Right lung (tissue), 10 donors: ENCODE measurements at places on chromosomes 12 and 14. TPM values are rescaled to one million over a fixed set of nuclear protein-coding genes. Genes with fewer than 3 reads are reported as not detected.

TTC5 gene
- 26.5 TPM for polyA plus RNA-seq

P2RX7 gene
- 1.6 TPM for polyA plus RNA-seq

ENDOU gene
- polyA plus RNA-seq: 0.24 TPM

SLC10A1 gene
- polyA plus RNA-seq: 0.20 TPM

PROX2 gene
- polyA plus RNA-seq: 2.6 TPM

DTX3 gene
- 53.2 TPM for polyA plus RNA-seq

FOXJ2 gene
- polyA plus RNA-seq: 21.8 TPM

RNASE2 gene
- polyA plus RNA-seq: 2.3 TPM

MMP17 gene
- polyA plus RNA-seq: 4.2 TPM

GRIP1 gene
- polyA plus RNA-seq: 7.2 TPM

C12orf50 gene
- polyA plus RNA-seq: 0.46 TPM

C12orf60 gene
- polyA plus RNA-seq: 2.4 TPM

CRIP1 gene
- 140 TPM for polyA plus RNA-seq

GALNT9 gene
- 2.7 TPM for polyA plus RNA-seq

SPIC gene
- not detected for polyA plus RNA-seq

TCL1B gene
- not detected for polyA plus RNA-seq

NANOG gene
- polyA plus RNA-seq: 0.18 TPM

BHLHE41 gene
- 0.44 TPM for polyA plus RNA-seq

HHIPL1 gene
- polyA plus RNA-seq: 1.9 TPM

ASIC1 gene
- polyA plus RNA-seq: 8.2 TPM

TRPV4 gene
- 4.0 TPM for polyA plus RNA-seq
